ENCODE measurements at places on chromosomes 1 and 21.

- no peak for DNase-seq
Observed at GRCh38 chr1:110786802-110787327, 86.1 kb upstream of the CD53 start.

GRCh38 chr1:2956576-2956975 is 64.7 kb upstream of the ACTRT2 start:
- DNase-seq = no peak

DNA sequence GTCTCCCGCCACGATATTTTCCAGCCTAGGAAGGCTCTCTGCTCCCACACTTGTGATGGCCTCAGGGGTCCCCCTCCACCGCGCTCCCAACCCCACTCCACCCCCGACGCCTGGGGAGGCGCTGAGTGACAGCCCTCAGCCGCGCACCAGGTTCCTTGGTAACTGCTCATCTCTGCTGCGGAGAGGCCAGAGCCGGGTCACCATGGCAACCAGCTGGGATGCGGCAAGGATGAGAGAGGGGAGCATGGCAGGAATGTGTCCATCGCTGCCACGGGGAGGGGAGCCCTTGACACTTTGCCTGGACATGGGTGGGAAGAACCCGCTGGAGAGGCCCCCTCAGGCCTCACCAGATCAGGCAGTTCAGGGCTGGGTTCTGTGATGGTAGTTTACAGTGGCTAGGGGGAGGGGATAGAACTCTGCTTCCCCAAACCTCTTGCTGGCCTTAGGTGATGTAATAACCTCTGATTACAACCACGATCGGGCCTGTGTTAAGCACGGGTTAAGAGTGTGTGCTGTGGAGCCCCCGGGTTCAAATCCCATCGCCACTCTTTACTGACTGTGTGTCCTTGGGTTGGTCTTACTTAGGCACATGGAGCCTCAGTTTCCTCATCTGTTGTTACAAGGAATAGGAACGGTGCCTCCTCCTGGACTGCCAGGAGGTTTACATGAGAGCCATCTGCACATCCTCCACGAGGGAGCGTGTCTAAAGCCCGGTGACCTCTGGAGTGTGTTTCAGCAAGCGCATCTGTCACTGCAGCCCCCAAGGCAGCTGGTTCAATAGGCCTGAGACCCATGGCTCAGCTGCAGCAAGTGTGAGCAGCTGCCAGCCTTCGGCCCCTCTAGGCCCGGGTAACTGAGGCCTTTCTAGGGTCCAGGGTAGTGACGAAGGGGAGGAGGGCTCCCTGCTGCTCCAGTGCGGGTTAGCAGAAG is 6.3 kb downstream of the KIF17 start:
- no peak for DNase-seq

- no peak for DNase-seq
Observed at GRCh38 chr1:61956784-61957183, 214.5 kb downstream of the PATJ start.

DNA sequence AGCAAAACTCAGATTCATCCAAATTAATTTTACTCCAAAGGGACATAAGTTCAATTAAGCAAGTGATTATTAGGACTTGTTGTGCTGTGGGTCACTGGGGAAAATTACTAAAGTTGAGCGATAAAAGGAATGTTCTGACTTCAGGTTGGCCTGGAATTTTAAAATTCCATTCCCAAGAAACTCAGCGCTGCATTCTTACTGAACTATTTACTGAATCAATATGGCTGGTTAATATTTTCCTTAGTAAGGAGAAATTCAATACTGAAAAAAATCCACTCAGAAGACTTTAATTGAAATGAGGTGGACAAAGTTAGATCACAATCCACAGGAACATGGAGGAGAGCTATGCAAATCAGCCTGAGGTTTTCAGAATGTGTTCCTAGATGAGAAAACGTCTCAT is 578.9 kb upstream of the NR5A2 start:
- no peak for DNase-seq

DNA sequence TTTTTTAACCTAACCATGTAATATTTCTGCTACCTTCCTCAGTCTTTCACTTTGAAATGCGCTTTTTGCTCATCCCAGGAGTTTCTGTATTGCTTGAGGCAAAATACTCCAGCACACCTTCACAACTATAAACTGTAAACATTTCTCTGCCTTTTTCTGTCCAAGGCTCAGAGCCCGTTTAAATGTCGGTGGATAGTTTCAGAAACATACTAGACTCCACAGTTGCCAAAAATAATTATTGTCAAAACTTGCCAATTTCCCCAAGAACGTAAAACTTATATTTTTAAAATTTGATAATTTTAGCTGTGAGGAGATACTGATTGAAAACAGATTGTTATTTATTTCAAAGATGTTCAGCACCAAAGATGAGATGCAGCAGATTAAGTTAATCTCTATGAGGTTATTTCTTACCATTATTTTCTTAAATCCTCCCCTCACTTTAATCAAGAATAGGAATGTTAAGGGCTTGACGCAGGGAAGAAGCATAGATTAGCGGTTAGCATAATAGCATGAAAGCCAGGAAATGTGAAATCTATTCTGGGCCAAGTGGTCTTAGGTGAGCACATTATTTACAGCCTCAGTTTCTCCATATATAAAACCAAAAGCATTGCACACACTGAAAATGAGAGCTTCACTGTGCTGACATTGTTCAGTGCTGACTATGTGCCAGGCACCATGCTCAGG is 91.5 kb upstream of the ESRRG start:
- no peak for DNase-seq

- no peak for DNase-seq
Observed at GRCh38 chr1:224643653-224644052, 27.5 kb downstream of the CNIH3 start.

GRCh38 chr1:196543833-196544232 is 64.4 kb downstream of the KCNT2 start:
- no peak for DNase-seq
